ENCODE measurements at places on chromosomes 2 and 18. TPM values are rescaled to one million over a fixed set of nuclear protein-coding genes. Genes with fewer than 3 reads are reported as not detected.

The SLC40A1 gene
- total RNA-seq = 2.7 TPM

The ITPRID2 gene
- total RNA-seq = 51.8 TPM

The MAP4K4 gene
- total RNA-seq = 30.8 TPM

The TUBB8B gene
- total RNA-seq = not detected

- no peak for DNase-seq
Observed at GRCh38 chr2:58634653-58635370, 393.7 kb upstream of the FANCL start.

DNA sequence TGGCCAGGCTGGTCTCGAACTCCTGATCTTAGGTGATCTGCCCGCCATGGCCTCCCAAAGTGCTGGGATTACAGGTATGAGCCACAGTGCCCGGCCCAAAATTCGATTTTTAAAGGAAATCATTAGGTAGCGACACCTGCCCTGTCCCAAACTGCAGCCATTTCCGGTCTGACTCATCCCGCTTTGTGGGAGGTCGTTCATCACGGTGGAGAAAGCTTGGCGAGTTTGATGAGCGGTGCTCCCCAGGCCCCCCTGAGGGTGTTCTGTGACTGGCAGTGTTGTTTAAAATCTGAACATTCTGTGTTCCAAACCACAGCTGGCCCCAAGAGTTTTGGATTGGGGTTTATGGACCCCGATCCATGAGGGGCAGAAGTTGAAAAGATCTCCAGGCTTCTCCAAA is 53.0 kb upstream of the GLI2 start:
- no peak for DNase-seq

GRCh38 chr2:9310377-9310776 is 103.8 kb downstream of the ASAP2 start:
- no peak for DNase-seq

DNA sequence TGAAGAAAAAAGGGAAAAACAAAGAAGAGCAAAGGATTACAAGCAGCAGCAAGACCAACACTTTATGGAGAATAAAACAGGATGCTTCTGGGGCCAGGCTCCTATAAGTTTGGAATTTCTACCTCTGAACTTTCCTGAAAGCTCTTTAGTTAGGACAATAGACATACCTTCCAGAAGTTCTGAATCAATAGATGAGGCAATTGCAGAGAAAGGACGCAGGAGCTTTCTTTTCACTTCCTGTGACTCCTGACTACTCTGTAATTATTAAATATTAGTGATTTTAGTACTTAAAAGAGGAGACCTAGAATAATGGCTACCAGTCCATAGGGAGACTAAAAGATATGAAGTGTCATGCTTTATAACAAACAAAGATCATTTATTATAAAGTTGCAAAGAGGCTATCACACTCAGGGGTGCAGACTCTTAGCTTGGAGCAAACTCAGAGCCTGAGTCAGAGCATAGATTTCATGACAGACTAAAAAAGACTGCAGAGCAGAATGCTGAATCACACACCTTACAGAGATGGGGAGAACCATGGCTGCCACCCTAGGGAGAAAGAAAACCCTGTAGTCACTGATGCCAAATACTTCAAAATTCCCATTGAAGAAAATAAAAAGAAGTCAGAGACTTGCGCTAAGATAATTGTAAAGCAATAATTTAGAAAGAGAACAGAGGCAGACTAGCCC is 52.5 kb upstream of the FAM136A start:
- no peak for DNase-seq

- DNase-seq = no peak
Observed at GRCh38 chr2:154497019-154497418, 201.5 kb upstream of the KCNJ3 start.

GRCh38 chr2:137168552-137168951 is 403.2 kb downstream of the THSD7B start:
- no peak for DNase-seq

DNA sequence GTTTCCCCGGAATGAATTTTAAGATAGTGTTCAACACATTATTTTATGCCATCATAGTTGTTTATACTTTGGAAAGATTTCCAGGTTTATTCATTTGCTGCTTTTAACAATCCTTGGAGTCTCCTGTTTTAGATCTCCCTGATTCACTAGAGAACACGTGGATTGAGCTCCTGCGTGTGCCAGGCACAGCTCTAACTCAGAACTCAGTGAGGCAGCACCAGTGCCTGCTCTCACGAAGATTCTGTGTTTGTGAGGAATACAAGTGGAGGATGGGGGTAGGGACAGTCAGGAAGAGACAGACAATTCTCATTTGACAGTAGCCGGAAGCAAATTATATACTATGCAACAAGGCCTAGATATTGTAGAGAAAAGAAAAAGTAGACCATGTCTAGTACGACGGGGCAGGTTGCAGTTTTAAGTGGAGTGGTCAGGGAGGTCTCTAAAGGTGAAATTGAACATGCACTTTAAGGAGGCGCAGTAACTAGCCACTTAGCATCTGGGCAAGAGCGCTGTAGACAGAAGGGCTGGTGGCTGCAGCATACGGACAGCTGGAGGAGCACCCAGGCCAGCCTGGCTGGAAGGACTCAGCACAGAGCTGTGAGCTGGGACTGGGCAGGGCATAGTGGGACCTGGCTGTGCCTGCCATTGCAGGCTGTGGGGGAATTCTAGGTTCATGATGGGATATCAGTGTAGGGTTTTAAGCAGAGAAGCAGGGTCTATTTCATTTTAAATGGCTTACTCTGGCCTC is 24.3 kb downstream of the RNF144A start:
- DNase-seq = no peak

GRCh38 chr2:15869871-15870270 is 70.5 kb upstream of the MYCN start:
- DNase-seq = no peak

DNA sequence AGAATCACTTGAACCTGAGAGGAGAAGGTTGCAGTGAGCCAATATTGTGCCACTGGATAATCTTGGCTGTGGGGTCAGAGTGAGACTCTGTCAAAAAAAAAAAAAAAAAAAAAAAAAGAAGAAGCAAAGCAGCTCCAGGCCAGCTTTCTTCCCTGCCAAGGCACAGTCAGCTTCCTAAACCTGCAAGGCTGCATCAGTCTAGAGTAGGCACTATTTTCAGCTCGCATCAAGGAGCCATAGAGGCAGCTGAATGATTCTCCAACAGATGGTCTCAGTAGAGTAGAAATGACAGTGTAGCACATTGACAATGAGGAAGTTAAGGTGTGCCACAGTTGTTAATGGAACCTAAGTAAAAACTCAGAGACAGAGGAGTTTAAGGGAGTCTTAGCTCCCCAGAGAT is 35.6 kb downstream of the BMP10 start:
- DNase-seq = no peak

DNA sequence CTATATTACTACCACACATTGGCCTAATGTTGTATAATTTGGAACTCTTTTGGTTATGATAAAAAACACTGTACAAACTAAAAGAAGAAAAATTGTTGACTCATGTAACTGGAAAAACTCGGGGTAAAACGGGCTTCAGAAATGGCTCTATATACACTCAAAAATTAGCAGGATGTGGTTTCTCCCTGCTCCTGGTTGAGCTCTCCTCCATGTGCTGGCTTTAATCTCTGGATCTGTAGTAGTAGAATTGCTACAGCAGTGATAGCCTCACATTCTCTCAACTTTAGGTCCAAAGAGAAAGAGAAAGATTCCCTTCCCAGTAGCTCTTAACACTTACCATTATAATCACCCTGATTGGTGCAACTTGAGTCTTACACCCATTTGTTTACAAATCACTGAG is 274.9 kb upstream of the GALNT5 start:
- DNase-seq = no peak

GRCh38 chr2:238152771-238153688 is 5.7 kb upstream of the ERFE start:
- no peak for DNase-seq

Measured in CD8-positive, alpha-beta memory T cell (primary cell).